ENCODE measurements at places on chromosomes 5 and 9.

- DNase-seq, result no peak
These were observed 57.6 kb downstream of the ANKRD55 start for GRCh38 chr5:56175488-56175887.

DNA sequence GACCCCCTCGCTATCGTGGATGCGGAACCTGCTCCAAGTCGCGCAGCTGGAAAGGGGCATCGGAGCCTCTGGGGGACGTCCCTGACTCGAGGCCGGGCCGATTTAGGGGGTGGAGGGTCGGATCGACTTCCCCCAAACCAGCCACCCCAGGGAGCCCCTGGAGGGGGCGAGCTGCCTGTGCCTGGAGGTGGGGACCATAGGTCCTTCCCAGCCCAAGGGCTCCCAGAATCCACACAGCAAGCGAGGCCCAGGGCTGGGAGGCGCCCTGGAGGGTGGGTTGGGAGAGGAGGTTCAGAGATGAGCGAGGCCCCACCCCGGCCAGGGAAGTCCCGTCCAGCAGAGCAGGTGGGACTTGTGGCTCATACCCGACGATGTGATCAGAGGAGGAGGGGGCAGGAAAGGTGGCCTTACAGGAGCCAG lies 147.6 kb downstream of the GAPVD1 start:
- DNase-seq, result no peak

DNA sequence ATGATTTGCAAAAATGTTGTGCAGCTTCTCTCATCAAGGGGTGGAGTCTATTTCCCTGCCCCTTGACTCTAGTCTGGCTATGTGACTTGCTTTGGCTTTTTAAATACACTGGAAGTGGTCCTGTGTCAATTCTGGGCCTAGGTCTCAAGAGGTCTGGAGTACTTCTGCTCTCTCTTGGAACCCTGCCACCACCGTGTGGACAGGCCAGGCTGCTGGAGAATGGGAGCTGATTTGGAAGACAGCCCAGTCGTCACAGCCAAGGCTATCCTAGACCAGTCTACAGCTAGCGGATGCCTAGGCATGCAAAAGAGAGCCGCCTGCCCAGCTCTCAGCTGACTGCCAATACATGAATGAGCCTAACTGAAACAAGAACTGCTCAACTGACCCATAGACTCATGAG lies 56.7 kb upstream of the CLINT1 start:
- no peak for DNase-seq

GRCh38 chr5:53378590-53379247 lies 101.7 kb upstream of the FST start:
- DNase-seq, result no peak

- no peak for DNase-seq
These were observed 5.7 kb downstream of the AGGF1 start for GRCh38 chr5:77035950-77036349.

DNA sequence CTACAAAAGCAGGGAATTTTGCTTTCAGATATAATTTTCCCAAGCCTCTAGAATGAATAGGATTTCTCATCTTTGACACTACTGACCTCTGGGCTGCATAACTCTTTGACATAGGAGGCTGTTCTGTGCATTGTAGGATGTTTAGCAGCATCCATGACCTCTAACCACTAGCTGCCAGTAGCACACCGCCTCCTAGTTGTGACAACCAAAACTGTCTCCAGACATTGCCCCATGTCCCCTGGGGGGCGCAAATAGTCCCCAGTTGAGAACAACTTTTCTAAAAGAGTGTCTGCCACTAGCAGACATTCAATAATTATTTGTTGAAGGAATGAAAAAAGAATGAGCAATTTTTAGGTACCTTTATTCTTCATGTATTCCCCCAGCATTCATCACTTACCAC lies 51.8 kb downstream of the POU4F3 start:
- no peak for DNase-seq

- no peak for DNase-seq
These were observed 103.2 kb upstream of the SPATA31D4 start for GRCh38 chr9:81824802-81825730.

- no peak for DNase-seq
These were observed 36.7 kb downstream of the MRPS27 start for GRCh38 chr5:72283358-72283757.

DNA sequence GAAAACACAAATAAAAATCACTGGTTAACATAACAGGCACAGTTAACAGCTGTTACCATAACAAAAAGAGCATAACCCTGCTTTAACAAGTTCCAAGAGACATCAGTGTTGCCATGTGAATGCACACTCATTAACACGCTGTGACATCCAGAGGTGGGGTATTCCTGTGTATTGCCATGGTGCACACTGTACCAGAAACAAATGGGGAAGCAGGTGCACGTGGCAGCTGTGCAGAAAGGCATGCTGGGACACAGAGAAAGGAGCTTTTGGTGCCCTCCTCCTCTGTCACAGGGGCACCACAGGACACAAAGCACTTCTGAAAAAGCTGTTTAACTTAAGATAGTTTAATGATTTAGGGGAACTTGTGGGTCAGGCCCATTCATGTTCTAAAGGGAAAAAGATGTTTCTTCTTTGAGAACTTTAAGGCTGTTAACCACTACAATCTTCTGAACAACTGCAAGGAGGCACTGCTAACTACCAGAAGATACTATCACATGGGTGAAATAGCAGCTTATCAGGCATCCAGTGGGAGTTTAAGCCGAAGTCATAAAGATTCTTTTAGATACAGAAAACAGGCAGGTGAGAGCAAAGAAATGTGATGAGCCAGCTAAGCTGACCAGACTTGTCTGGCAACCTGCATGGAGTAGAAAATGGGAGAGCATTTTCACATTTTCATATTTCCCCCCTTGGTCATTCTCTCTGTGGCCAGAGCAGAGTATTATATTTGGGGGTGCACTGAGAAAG lies 56.4 kb upstream of the GOLPH3 start:
- no peak for DNase-seq

GRCh38 chr9:34505370-34506120 lies 17.2 kb downstream of the ENHO start:
- no peak for DNase-seq

- no peak for DNase-seq
These were observed 15.9 kb downstream of the PTAR1 start for GRCh38 chr9:69743930-69744329.

GRCh38 chr9:93593144-93593658 lies 16.8 kb downstream of the PHF2 start:
- DNase-seq, result no peak

- DNase-seq, result no peak
These were observed 35.3 kb upstream of the AIF1L start for GRCh38 chr9:131060900-131061630.

- no peak for DNase-seq
These were observed 497.2 kb downstream of the MAT2B start for GRCh38 chr5:164002628-164003027.

DNA sequence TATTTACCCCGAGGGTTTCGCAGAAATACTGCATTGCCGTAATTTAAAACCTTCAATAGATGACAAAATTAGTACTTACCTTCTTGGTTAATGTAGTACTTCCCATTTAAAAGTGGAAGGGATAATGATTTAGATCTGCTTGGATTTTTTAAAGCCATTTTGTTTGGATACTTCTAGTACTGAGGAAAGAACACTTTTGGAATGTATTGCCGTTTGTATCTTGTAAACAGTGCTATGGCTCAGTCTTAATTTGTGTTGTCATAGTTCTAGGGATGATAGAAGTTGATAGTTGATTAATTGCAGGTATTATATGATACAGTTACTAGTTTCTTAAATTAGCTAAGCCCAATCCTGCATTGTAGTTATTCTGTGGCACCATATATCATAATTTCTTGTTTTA lies 33.1 kb downstream of the TNPO1 start:
- DNase-seq, result no peak

- DNase-seq, result no peak
These were observed 376.7 kb upstream of the RORB start for GRCh38 chr9:74120470-74120869.

DNA sequence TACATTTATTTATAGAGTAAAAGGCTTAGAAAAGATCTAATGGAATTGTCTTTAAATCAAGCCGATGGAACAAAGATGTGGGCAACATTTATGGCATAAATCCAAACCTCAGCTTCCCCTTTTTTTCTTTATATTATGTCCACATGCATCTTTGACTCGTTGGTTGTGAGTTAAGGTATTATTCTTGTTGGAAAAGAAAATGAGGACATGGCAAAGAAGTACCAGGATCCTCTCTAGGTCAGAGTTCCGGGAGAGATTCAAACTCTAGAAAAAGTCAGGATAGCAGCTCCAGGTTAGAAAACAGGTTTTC lies 508 bp upstream of the NME5 start:
- DNase-seq, result no peak

- DNase-seq, result no peak
These were observed 1.8 kb upstream of the PROP1 start for GRCh38 chr5:177997846-177998245.

DNA sequence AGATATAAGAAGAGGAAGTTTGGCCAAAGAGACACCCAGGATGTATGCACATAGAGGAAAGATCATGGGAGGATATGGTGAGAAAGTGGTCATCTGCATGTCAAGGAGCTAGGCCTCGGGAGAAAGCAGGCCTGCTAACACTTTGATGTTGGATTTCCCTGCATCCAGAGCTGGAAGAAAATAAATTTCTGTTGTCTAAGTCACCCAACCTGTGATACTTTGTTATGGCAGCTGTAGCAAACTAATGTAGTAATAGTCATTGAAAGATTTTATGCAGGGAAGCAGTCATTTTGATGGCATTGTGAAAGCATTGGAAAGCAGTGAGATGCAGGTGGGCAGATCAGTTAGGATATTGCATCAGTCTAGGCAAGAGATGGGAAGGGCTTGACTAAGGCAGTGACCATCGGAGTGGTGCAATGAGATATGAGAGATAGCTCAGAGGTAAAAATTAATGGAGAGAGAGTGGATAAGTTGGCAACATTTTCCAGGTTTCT lies 24.5 kb upstream of the FOCAD start:
- DNase-seq, result no peak

DNA sequence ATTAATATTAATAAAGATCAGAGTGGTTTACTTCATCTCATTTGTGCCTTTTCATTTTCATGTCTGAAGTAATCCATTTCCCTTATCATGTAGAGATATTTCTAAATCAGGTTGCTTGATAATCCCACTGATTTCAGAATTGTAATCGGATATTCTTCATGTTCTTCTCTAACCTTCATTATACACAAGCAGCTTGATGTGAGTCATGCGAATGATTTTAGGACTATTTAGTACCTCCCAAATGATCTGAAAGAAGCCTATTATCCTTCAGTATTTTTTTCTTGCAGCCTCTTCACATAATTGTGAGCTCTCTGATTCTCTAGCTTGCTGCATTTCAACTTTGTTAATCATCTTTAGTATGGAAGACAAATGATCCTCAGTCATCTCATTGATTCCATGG lies 182.0 kb downstream of the GIN1 start:
- DNase-seq, result no peak

- DNase-seq, result no peak
These were observed 204.5 kb downstream of the DENND1A start for GRCh38 chr9:123725389-123725788.

DNA sequence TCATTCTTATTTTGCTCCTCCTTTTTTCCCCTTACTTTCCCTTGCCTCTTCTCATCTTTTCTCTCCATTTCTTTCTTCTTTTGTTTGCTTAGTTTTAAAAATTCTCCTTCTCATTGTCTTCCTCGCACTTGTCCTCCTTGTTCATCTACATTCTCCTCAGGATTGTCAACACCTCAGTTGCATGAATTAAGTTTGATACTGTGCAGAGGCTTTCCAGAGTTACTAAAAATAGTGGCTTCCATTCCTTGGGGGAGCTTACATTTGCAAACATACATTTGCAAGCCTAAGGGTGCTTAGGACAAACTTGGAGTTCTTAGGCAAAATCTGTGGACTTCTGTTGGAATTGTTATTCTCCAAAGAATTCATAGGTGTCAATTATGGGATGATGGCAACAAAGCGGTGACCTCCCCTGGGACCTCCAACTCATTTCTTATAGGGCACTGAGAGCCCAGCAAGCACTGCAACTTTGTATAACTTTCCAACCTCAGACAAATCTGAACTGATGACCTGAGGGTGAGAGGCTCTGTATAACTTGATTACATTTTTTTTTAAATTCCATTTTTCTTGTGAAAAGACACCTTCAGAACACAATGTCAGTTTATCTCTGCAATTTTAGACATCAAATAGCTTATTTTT lies 371.4 kb downstream of the TMEM38B start:
- no peak for DNase-seq

- no peak for DNase-seq
These were observed 74.2 kb upstream of the GRAMD2B start for GRCh38 chr5:126348855-126349635.

- DNase-seq, result no peak
These were observed 29.7 kb upstream of the FAM169A start for GRCh38 chr5:74895906-74896305.

- DNase-seq, result no peak
These were observed 123.3 kb upstream of the MVB12B start for GRCh38 chr9:126203313-126203712.

- no peak for DNase-seq
These were observed 197.1 kb downstream of the MEF2C start for GRCh38 chr5:88685591-88686541.

DNA sequence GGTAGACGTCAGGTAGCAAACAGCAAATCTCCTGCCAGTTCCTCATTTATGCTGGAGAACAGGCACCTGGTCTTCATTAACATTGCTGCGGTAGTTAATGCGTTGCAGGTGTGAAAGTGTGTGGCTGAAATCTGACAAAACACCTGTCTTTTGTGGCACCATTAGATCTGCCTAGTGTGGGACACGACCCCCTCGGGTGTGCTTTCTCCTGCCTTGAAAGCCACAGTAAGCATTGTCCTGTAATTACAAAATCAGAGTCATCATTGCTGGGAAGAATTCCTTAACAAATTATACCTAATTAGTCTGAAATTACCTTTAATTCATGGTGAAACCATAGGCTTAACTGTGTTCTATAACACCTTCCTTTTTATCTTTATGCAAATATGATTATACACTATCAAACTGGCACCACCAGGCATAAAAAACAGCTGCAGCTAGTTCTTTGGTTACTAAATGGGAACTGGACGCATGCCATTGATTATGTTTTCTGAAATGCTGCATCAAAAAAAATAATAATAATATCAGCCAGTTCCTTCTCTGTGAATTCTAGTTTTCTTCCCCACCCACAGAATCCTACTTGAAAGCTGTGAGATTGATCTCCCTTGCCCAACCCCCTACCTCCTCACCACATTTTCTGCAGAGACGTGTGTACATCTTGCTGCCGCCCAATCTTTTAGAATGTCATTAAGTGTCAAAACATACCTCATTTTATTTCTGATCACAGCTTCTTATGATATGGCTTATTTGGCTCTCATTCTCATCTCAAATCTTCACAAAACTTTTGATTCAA lies 374.0 kb downstream of the NFIB start:
- DNase-seq, result no peak

All from left renal pelvis (tissue), 4 donors.